ENCODE measurements at places on chromosomes 16 and 17.

DNA sequence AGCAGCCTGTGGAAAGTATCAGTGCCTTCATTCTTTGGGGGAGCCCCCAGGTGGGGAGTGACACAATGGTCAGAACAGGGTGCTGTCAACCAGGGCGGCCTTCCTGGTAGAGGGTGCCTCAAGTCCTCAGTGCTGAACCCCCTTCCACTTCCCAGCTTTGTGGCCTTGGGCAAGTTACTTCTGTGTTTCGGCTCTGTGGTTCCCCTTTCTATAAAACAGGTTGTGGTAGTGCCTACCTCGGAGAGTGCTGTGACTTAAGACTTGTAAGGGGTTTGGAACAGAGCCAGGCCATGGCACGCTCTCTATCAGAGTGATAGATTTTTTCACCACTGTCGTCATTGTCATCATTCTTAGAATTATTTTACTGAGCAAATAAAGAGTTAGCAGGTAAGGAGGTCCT is 141.1 kb downstream of the CCDC182 start:
- no peak for DNase-seq

GRCh38 chr17:67646472-67646871 is 71.3 kb upstream of the NOL11 start:
- DNase-seq: no peak

GRCh38 chr16:48317614-48318315 is 67.4 kb downstream of the SIAH1 start:
- no peak for DNase-seq

DNA sequence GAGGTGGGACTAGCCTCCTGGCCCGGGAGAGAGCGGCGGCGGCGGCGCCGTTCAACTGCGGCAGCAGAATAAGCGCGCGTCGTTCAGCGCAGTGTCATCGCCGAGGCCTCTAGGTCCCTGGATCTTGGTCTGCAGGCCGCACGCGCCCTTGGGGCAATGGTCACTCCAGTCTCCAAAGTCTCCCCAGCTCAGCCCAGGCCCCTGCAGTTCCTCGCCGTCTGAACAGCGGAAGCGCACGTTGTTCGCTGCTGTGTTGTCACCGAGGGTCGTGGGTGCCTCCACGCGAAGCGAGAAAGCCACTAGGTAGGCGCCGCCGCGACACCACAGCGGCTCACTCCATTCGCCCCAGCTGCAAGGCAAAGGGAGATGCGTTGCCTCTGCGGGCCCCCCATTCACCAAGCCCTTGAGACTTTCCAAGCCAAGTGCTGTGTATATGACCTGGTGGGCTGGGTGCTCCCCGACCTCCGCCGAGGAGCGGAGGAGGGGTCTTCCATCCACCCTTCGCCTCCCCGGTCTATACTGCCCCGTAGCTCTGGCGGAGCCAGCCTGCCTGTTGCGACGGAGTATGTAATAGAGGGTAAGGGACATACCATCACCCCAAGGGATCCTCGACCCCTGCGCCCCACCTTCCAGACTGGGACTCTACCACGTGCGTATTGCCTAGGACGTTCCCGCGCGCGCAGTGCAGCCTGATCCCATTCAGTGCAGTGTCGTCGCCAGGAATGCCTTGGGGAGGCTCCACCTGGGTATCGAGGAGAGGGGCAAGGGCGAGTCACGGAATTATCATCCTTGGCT is 656 bp downstream of the VMO1 start:
- no peak for DNase-seq

- no peak for DNase-seq
Measured at GRCh38 chr16:85628645-85629044, 15.5 kb downstream of the GSE1 start.

DNA sequence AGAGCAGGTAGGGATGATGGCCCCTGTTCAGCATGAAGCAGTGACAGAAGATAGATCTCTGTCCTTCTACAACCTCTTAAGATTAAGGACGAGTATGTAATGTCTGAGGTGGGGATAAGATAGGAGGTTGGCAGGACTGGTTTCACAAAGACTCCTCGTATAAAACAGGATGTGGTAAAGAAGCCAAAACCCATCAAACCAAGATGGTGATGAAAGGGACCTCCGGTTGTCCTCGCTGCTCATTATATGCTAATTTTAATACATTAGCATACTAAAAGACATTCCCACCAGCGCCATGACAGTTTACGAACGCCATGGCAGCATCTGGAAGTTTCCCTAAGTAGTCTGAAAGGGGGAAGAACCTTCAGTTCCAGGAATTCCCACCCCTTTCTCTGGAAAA is 27.3 kb downstream of the MIS12 start:
- no peak for DNase-seq

DNA sequence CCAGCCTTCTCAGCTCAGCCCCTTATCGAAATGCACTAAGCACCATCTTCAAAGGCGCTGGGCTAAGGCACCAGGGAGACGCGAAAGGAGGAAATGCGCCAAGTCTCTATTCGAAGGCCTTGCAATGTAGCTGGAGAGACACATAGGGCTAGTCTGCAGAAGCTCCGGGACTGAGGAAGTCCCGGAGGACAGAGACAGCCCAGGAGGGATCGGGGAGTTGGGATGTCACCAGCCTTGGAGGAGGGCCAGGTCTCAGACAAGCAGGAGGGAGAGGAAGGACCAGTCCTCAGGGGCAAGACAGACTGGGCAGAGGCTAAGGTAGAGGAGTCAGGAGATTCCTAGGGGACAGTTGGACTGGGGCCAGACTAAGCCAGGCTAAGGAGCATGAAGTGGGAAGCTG is 8.5 kb downstream of the C17orf100 start:
- no peak for DNase-seq

DNA sequence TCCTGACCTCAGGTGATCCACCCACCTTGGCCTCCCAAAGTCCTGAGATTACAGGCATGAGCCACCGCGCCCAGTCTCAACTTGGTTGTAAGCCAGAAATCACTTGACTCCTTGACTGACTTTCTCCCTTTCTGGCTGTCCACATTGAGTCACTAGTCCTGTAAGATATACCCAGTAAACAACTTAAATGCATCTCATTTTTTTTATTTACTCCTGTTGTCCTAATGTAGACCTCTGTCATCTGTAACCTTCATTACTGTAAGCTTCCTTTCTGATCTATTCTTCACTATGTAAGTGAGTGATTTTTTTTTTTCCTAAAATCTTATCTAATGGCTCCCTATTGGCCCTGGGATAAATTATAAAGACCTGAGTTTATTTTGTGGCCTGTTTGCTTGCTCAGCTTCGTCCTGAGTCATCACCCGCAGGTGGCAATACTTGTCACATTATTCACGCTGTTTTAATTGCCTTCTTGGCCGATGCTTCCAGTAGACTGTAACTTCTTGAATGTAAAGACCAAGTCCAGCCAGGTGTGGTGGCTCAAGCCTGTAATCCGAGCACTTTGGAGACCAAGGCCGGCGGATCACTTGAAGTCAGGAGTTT is 41.0 kb downstream of the PAFAH1B1 start:
- DNase-seq: no peak

DNA sequence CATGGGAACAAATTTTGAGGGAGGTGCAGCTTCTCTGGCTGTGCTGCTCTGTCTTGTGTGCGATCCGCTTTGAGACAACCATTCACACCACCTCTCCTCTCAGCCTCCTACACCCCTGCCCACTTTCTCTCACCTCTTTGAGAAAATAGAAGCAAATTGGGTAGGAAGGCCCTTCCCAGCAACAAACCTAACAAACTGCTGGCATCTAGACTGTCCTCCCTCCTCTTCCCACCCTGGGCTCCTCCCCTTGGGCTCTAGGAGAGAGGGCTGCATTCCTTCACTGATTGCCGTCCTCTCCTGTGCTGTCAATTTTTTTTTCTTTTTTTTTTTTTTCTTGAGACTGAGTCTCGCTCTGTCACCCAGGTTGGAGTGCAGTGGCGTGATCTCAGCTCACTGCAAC is 13.5 kb downstream of the CDIPT start:
- no peak for DNase-seq

GRCh38 chr17:56325313-56326000 is 172.2 kb downstream of the ANKFN1 start:
- DNase-seq: no peak

DNA sequence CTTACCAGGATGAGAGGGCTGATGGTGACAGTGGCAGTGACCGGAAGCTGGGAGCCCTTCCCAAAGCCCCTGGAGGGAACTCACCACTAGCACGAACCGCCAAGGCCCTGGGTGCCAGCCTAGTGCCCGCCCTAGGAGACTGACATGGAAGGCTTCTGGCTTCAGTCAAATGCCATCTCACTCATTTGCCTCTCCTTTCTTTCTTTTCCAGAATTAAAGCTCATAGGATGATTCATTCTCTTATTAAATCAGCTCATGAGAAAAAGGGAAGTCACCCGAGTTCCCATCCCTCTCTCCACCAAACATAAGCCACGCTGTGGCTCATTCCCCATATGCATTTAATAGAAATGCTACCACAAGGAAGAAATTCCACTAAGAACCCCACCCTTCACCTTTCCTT is 12.1 kb downstream of the CUEDC1 start:
- no peak for DNase-seq

DNA sequence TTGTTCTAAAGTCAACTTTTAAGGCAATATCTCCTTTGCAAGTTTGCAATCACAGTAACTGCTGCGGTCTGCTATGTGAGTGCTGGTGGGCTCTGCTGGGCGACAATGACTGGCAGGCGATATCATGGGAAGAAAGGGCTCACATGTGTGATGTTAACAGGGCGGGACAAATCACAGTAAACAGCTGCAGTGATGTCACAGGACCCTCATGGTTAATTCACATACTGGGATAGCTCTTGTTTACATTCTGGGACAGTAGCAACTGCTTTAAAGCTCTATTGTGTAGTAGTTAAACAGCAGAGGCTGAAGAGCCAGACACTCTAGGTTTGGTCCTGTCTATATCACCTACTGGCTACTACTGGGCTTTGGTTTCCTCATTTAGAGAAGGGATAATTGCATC is 257.2 kb upstream of the ASIC2 start:
- no peak for DNase-seq
